ENCODE measurements at places on chromosomes 16 and 17. TPM values are rescaled to one million over a fixed set of nuclear protein-coding genes. Genes with fewer than 3 reads are reported as not detected.

FBXO39 gene
- total RNA-seq: not detected

C17orf58 gene
- 14.7 TPM for total RNA-seq

KCNJ2 gene
- 0.08 TPM for total RNA-seq

TMEM132E gene
- not detected for total RNA-seq
